ENCODE measurements at places on chromosomes 13 and 19.

DNA sequence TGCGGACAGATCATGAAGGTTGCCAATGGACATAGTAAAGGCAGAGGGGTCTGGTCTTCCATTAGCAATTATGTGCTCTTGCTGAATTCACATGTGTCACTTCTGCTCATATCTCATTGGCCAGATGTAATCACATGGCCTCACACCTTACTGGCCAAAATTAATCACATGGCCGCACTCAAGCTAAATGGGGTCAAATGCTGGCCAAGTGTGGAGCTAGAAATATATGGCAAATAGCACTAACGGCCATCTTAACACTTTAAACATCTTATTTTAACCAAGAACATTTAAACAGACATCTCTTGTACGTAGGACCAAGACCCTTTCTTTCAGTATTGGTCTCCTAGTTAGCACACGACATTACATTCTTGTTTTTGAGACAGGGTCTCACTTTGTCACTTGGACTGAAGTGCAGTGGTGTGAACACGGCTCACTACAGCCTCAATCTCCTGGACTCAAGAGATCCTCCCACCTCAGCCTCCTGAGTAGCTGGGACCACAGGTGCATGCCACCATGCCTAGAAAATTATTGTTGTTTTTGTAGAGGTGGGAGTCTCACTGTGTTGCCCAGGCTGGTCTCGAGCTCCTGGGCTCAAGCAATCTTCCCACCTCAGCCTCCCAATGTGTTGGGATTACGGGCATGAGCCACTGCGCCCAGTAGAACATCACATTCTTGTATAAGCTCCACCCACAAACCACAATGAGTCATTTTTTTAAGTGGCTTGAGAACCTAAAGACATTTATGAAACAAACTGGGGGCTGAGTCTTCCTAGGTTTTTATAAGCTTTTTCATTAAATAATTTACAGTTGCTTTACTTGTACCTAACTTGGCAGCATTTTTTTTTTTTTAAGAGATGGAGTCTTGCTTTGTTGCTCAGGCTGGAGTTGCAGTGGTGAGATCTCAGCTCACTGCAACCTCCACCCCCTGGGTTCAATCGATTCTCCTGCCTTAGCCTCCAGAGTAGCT is 2.9 kb upstream of the PTOV1 start:
- DNase-seq = peak; percentile 71

DNA sequence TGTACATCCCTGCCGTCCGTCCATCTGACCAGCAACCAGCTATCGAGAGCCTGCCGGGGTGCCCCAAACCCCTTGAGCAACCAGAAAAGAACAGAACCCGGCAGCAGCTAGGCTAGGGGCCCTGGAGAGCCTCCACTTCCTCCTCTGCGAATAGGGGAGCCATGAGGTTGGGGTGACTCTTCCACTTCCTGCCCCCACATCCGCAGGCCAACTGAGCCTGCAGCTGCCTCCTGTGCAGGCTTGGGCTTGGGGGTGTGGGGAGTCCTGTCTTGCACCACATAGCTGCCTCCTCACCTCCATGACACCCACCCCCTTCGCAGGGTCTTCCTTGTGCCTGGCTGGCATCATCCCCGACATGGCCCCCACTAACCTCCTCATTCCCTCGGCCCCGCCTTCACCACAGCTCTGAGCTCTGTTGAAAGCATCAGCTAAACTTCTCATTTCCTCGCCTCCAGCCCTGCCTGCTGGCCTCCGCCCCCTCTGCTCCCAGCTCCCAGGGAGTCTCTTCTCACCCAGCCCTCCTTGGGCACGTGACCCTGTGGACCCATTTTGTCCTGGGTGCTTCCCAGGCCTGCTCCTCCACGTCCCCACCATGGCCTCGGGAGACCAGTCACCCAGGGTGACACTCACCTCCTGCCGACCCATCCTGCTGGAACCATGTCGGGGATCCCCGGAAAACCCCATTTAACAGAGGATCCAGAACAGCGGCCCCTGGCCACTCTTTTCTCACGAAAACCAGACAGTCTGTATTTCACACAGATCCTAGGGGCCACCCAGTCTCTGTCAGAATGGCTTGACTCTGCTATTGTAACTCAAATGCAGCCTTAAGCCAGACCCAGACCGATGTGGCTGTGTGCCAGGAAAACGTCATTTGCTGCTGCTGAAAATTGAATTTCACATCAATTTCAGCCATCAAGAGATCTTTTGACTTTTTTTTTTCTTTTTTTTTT is 50.4 kb downstream of the MYO9B start:
- DNase-seq = no peak

DNA sequence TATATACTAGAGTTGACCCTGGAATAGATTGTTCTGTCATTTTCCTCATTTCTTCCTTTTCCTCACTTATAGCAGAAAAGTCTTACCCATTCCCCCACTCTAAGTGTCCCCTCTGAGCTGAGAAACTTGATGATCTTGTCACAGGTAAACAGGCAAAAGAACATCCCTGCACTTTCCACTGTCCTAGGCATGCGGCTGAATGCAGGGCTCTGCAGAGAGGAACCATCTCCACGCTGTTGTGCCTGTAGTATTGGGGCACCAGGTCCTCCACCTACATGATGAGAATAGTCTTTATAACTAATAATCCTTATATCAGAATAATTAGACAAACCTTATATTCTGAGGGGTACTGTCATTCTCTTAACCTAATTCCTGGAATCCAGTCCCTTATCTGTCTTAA is 211.3 kb downstream of the RBM26 start:
- no peak for DNase-seq

DNA sequence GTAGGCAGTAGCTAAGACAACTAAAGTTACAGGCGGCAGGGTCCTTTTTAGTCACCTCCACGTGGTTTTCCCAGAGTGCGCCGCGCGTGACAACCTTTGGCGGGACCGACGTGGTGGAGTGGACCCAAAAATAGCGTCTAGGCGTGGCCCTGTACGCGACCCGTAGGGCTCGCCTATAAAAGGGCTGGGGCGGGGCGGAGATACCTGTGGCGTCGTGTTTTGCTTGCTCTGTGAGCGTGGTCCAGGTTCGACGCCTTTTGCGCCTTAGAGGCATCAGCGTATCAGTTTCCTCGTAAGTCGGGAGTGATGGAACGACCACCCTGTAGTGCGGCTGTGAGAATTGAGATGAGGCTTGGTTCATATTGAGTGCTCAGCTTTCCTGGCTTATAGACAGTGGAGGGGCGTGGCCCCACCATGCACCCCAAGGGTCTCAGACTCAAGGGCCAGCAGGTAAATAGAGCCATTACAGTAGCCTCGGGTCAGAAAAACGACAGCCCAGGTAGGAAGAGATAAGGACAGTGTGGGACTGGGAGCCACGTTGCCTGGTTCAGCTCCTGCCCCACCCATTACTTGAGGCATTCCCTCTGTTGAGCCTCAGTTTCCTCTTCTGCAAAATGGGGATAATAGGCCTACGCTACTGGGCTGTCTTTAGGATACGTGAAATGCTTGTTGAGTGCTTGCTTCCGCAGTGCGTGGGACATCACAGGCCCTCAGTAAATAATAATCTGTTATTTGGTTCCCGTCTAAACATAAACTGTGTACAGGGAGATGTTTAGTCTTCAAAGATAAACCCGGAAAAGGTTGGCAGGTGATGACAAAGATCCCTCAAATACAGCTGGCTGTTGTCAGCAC is 693 bp upstream of the TMED1 start:
- no peak for DNase-seq

GRCh38 chr13:30906411-30907051 is 460 bp downstream of the MEDAG start:
- no peak for DNase-seq

DNA sequence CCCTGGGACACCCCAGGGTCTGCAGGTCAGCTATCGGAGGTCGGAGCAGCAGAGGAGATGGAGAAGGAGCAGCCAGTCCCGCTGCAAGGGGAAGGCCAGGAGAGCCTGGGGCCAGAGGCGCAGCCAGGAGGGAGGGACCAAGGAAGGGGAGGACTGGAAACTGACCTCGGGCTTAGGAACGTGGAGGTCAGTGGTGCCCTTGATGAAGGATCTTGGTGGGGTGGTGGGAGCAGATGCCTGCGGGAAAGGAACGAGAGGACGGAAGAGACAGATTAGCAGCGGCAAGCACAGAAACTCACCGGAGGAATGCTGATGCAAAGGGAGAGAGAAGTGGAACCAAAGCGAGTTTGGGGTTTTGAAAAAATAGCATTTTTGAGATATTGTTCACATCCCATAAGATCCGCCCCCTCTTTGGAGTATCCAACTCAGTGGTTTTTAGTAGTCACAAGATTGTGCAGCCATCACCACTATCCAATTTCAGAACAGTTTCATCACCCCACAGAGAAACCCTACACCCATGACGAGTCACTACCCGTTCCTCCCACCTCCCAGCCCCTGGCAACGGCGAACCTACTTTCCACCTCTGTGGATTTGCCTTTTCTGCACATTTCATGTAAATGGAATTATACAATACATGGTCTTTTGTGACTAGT is 22.1 kb downstream of the PLEKHF1 start:
- peak; percentile 99 for DNase-seq

DNA sequence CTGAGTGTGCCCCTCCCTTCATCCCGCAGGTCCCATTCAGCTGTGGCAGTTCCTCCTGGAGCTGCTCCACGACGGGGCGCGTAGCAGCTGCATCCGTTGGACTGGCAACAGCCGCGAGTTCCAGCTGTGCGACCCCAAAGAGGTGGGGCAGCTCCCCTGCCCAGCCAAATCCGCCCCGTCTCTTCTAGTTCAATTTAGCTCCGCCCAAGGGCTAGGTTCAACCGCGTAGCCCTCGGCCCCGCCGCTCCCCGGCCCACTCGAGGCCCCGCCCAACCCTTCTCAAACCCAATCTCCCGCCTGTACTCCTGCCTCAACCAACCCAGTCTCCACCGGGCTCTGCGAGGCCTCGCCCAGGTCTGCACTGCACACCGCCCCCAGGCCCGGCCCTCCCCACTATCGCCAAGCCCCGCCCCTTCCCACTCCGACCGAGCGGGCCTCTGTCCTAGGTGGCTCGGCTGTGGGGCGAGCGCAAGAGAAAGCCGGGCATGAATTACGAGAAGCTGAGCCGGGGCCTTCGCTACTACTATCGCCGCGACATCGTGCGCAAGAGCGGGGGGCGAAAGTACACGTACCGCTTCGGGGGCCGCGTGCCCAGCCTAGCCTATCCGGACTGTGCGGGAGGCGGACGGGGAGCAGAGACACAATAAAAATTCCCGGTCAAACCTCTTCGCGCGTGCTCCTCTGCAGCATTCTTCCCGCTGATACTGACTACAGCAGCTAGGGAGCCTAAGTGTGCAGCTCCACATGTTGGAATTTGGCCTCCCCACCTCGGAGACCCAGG is 2.9 kb downstream of the ETV2 start:
- peak; percentile 87 for DNase-seq

DNA sequence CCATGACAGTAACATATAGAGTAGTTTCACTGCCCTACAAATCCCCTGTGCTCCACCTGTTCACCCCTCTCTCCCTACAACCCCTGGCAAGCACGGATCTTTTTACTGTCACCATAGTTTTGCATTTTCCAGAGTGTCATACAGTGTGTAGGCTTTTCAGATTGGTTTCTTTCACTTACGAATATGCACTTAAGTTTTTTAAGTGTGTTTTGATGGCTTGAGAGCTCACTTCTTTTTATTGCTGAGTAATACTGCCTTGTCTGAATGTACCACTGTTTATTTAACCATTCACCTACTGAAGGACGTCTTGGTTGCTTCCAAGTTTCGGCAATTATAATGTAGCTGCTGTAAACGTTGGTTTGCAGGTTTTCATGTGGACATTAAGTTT is 175.1 kb downstream of the ITGBL1 start:
- no peak for DNase-seq

DNA sequence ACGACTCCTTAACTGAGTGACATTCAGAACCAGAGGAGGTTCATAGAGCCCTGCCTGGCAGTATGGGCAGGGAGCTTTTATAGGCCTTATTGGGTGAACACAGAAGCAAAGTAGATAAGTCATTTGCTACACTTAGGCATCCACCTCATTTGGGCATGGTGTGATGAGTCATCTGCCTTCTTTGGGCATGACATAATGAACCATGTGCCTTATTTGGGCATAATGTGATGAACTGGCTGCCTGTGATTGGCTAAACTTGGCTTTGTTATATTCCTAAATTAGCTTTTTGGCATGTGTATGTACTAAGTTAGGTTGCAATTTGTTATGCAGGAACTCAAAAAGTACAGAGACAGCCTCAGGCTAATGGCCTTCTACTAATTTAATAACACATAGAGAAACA is 2210.2 kb upstream of the PCDH20 start:
- no peak for DNase-seq

DNA sequence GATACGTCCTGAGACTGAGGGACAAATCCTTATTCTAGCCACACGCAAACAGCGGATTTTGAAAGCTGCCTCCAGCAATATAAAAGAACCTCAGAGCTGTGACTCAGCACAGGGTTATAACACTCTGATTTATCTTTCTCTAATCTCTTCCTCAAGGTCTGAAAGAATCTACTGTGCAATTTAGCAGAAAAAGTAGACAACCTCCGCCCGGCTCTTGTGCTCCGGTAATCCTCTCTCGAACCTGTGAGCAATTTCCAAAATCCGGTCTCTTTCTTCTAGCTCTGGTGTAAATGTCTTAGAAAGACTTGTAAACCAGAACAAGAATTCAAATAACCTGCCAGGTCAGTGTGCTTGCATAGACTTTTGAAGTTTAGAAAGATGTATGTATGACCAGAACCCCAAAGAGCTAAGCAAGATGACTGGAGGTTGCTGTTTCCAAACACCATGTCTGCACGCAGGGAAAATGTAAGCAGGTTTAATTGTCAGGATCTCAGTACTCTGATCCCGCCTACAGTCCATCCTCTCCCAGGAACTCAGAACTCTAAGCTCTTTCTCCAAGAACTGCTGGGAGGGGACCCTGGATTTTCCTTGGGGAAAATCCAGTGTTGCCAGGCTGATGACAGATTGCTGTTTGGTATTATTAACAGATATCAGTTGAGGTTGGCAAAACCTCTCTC is 338.1 kb downstream of the RFC3 start:
- no peak for DNase-seq

Measured in stromal cell of bone marrow (primary cell).